ENCODE measurements at places on chromosomes 12 and 14.

- no peak for DNase-seq
Observed at GRCh38 chr12:11780521-11781101, 131.1 kb downstream of the ETV6 start.

DNA sequence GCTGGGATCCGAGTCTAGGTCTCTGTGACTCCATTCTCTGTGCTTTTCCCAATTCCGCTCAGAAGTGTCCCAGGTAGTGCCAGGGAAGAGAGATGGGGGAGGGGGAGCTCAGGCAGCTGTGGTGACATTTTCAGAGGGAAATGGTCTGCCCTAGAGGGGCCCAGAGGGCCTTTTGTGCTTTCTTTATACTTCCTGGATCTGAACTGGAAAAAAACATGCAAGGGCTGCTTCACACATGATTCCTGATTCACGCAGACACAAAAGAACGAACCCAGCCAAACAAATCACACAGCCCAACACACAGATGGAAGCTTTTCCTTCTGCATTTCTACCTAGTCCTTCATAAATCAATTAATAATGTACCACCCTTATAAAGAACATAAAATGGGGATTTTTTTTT lies 26.5 kb downstream of the GPR68 start:
- DNase-seq: no peak

DNA sequence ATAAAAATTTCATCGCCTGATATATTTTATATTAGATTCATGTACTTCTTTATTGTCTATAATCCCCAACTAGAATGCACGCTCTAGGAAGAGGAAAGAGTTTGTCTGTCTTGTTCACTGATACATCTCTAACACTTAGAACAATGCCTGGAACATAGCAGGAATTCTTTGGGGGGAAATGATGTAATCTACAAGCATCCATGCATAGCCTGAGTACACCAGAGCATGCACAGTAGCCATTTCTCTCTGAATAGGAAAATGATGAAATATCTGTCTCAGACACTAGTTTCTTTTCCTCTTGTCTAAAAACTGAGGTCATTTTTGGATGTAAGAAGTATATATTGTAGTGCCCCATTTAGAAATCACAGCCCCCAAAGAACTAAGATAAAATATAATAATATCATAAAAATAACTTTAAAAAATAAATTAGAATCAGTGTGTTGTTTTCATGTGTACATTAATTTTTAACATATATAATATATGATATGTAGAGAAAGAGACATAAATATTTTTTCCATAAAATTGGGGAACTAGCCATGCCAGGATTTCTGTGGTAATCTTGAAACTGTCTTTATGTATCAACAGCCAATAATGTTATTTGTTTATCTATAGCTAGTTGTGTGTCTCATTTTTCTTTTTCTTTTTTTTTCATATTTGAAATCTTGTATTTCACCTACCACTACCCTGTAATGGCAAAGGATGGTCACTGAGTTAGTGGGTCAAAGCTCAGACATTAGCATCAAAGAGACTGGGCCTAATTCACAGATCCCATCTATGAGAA lies 155.6 kb upstream of the TMCC3 start:
- DNase-seq: no peak

GRCh38 chr12:130956456-130957303 lies 3.0 kb downstream of the ADGRD1 start:
- DNase-seq: no peak

DNA sequence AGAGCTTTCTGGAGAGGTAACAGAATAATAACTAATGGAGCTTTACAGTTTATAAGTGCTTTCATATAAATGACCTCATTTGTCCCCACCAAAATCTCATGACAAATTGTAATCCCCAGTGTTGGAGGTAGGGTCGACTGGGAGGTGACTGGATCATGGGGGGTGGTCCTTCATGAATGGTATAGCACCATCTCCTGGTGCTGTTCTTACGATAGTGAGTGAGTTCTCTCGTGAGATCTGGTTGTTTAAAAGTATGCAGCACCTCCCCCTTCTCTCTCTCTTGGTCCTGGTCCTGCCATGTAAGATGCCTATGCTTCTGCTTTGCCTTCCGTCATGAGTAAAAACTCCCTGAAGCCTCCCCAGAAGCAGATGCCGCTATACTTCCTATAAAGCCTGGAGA lies 423.3 kb upstream of the GARIN6 start:
- DNase-seq: no peak

- DNase-seq: no peak
Observed at GRCh38 chr12:95978774-95979173, 17.4 kb downstream of the HAL start.

DNA sequence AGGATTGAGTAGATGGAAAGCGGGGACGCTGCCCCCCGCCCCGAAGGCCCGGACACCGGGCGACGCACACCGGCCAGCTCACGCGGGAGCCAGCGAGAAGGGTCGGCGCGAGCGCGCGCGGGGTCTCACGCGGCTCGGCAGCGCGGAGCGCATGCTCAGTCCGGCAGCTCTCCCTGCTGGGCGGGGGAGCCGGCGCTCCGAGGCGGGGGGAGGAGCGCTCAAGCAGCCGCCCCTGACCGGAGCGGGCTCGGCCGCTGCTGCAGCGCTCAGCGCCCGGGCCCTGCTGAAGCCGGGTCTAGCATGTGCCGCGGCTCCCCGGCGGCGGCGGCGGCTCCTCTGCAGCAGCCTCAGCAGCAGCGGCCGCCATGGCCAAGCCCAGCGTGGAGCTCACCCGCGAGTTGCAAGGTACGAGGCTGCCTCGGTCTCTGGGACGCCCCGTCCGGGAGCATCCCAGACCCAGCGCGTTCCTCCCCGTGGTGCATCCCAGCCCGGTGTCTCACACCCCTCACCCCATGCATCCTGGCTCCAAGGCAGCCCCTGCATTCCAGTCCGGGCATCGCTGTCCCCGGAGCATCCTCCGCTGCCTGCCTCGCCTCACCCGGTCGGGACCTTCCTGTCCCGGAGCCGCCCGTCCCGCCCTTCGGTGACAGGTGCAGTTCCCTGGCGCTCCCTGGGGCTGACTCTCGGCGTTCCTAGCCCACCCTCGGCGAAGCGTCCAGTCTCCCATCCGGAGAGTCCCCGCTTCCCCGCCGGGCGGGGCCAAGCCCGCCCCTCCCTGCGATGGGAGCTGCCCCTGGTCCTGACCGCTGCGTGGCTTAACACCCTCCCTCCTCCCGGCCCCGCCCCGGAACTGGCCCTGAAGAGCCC lies at the start of gene CARMIL3:
CARMIL3 (plus strand) TSS at position 221 of the 867 bp plus-strand sequence; CDS start at position 366, 145 bp downstream.
- DNase-seq: peak; percentile 51

DNA sequence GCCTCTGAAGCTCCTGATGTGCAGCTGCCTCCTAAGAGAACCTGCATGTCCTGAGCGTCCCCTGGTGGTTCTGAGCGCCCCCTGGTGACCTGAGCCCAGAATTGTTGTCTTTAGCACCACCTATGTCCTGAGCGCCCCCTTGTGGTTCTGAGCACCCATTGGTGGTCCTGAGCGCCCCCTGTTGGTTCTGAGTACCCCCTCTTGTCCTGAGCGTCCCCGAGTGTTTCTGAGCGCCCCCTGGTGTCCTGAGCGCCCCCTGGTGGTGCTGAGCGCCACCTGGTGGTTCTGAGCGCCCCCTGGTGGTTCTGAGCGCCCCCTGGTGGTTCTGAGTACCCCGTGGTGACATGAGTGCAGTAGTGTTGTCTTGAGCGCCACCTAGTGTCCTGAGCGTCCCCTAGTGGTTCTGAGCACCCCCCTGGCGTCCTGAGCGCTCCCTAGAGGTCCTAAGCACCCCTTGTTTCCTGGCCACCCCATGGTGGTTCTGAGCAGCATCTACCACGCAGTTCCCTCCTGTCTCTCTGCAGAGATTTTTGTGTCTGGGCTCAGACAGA lies 782.5 kb downstream of the TMEM121 start:
- DNase-seq: peak; percentile 58

DNA sequence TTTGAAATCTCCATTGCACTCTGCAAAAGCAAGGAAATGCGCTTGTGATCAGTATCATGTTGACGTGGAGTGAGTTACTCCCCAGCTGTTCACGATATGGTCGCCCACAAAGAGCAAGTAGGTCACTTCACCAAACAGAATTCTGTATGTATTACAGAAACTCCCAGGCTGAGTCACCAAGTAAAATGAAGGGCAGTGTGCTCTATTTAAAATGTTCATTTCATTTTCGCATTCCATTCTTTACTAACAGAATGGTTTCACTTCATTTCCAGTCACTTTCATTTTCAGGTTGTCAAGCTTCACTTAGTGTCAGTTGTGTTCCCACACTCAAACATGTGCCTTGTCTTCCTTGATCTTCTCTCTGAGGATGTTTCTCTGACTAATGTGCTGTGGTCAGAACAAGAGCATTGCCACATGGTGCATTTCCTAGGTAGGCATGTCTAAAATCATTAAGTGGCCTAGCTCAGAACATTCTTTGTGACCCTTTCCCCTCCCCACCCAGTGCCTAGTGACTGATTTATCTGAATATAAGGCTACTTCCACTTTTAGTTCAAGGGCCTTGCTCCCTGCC lies 391.2 kb downstream of the RAD51B start:
- DNase-seq: no peak

DNA sequence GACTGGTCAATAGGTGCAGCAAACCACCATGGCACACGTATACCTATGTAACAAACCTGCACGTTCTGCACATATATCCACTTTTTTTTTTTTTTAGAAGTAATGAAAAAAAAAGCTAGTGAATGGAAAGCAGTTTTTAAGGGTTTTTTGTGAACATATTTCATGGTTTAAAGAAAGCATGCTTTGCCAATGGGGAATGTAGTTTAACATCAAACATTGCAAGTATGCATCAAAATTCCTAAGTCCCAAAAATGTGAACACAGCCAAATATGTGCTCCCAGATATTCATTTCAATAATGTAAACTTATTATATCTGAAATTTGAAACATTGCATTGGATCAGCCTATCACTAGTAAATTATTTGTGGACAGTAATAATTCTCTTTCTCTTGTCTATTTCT lies 710.4 kb upstream of the FLRT2 start:
- no peak for DNase-seq

DNA sequence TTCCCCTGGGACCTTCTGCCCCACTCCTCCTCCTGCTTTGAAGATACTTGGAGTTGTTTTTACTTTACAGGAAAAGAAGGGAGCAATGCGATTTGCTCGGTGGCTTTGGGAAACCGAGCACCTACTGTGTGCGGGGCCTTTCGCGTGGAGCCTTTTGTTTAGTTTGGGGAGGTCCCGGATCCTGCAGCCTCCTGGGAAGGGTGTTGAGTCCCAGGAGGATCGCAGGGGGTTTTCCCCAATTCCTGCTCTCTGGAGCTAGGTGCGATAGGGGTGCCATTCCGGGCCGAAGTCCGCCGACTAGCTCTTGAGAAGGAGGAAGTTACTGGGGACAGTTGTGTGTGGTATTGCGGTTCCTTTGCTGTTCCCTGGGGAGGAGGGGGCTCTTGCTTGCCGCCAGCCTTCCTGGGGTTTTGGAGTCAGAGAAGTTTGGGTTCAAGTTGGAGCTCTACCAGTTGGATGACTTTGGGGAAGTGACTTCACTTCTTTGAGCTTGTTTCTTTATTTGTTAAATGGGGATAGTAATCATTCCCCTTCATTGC lies 1.1 kb downstream of the BRI3BP start:
- no peak for DNase-seq

DNA sequence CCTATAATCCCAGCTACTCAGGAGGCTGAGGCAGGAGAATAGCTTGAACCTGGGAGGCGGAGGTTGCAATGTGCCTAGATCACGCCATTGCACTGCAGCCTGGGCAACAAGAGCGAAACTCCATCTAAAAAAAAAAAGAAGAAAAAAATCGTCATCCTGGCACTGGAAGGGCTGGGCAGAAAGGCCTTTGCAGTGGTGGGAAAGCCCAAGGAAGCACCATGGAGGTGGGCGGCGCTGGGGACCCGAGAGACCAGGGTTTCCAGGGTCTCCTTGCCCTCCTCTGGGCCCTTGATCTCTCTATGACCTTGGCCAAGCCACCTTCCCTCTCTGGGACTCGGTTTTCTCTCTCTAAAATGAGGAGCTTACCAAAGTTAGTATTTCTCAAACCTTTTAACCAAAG lies 65.4 kb downstream of the LGMN start:
- DNase-seq: no peak

DNA sequence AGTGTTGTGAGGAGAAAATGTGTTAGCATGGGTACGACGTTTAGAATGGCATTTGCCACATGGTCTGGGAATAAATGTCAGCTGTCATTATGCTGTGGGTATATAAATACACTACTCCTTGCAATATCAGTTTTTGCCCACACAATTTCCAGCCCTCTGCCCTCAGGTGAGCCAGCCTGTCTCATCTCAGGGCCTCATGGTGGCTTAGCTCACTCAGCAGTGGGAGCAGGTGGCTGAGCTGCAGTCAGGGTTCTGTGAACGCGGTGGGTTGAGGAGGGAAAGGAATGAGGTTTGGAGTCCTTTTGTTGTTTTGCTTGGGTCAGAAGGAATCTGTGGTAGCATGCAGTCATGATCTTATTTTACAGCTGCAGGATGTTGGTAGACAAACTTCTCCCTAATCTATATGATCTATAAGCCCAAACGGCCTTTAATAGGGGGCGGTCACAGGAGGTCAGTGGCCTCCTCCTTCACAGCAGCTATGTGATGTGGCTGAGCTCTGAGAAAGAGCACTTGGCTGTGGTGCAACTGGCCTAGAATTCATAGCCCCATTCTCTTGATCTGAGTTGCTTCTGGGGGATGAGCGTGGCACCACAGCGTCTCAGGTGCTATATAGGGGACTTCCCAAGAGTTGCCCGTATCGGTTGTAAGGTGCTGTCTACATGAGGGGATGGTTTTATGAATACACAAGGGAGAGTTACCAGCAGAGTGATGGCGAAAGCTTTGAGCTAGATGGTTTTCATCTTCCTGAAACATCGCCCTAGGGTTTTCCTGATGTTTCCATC lies 27.8 kb upstream of the KCNA5 start:
- DNase-seq: no peak

- peak; percentile 85 for DNase-seq
Observed at GRCh38 chr14:52553671-52554575, 1.3 kb downstream of the GPR137C start.

DNA sequence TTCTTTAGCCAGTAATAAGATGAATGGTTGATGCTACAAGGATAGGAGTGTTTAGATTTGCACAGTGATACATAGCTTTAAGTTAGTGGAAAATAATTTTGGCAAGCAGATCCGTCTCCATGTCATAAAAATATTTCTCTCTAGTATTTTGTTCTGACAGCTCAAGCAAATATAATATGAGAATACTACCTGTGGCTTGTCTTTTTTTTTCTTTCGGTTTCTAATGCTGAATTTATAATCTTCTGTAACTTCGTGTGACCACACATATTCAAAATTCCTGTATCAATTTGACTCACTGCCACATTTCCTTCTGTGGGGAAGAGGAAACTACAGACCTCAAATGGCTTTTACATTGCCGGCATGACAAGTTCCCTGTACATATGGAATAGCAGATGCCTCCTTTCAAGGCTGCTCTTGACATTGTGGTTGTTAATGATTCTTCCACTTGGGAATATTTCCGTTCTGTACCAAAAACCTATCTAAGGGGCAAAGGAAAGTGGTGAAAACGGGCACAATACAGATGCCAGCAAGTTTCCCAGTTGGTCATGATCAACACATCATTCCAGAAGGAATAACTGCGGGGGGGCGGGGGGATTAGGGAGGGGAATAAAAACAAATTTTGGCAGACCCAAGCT lies 103.6 kb upstream of the CCDC91 start:
- DNase-seq: no peak

- no peak for DNase-seq
Observed at GRCh38 chr12:65339161-65339560, 60.7 kb downstream of the MSRB3 start.

Data from CD4-positive, alpha-beta T cell (primary cell).